ENCODE measurements at places on chromosomes 3 and 15.

GRCh38 chr3:128107834-128108233 lies 15.8 kb downstream of the RUVBL1 start:
- ATAC-seq, result peak; percentile 2

DNA sequence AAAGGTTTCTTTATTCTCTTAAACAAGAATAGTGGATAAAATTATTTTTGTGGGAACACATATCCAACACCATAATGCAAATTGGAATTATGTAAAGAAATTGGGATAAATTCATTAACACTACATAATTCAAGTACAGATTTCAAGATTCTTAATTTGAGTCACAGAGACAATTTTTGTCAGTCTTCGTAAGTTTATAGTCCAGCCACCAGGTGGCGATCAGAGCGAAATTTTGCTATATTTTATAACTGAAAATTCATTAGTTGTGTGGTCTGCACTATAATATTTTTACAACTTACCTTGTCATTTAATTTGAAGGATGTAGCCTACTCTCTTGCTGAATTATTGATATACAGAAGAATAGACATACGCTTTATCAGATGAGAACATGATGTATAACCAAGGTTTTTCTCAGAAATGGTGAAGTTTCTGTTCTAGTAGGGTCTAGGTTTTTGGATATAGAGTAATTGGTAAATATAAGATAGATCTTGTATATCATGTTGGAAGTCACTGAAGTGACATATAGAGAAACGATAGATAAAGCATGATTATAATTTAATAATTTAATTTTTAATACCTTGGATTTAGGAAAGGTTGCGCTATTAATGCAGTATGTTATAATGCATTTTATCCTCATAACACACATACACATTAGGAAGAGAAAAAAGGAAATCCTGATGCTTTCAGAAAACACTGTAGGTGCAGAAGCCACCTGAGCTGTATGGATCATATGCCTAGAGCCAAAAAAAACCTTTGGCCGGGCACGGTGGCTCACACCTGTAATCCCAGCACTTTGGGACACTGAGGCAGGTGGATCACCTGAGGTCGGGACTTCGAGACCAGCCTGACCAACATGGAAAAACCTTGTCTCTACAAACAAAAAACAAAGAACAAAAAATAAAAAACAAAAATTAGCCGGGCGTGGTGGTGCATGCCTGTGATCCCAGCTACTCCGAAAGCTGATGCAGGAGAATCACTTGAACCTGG lies 31.7 kb downstream of the PLSCR4 start:
- no peak for ATAC-seq

- ATAC-seq, result no peak
Measured at GRCh38 chr3:97910931-97911351, 61.3 kb downstream of the RIOX2 start.

- ATAC-seq, result no peak
Measured at GRCh38 chr3:70726961-70727360, 414.5 kb upstream of the MDFIC2 start.

- no peak for ATAC-seq
Measured at GRCh38 chr3:123447749-123448517, 957 bp downstream of the ADCY5 start.

- ATAC-seq, result no peak
Measured at GRCh38 chr3:12395349-12396012, 88.8 kb upstream of the TSEN2 start.

DNA sequence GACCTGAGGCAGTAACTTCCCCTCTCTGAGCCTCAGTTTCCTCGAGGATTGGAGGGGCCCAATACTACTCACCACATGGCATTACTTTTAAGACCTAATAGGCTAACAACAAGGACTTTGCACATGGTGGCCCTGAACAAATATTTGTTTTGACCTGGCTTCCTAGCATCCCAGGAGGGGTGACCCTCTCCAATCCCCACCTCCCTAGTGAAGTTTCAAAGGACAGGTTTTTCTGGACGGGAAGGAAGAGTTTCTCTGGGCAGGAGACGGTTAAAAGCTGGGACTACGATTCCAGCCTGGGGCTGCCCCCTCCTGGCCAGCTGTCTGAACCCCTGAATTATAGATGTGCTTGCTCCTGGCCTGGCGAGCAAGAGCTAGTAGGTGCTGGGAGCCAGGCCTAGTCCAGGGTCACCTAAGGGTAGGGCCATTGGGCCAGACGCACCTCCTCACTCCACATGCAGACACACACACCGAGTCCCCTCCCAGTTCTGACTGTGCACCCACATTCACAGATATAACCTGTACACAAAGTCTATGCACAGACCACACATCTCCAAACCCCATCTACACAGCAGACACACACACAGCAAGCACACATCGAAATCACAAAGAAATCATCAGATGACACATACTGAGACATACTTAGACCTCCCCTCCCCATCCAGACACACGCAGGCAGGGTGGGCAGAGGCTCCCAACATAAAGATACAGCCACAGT lies 2.7 kb upstream of the ISL2 start:
- no peak for ATAC-seq

- ATAC-seq, result no peak
Measured at GRCh38 chr3:58999134-58999773, 50.6 kb downstream of the CFAP20DC start.

GRCh38 chr3:78741066-78741645 lies 1026.6 kb downstream of the ROBO1 start:
- ATAC-seq, result no peak

DNA sequence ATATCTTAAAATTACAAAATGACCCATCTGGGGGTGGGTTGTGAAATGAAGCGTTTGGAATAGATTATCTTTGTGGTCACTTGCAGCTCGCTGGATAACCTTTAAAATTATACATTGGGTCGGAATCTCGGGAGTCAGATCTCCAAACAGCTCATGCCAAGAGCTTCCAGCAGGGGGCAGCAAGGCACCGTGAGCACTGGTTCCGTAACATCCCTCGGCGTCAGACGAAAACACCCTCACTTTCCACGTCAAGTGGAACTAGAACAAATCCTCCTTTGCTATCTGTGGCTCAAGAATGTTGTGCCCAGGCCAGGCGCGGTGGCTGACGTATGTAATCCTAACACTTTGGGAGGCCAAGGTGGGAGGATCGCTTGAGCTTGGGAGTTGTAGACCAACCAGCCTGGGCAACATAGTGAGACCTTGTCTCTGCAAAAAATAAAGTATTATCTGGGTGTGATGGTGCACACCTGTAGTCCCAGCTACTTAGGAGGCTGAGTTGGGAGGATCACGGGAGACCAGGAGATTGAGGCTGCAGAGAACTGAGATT lies 31.1 kb downstream of the UMPS start:
- ATAC-seq, result peak; percentile 83

DNA sequence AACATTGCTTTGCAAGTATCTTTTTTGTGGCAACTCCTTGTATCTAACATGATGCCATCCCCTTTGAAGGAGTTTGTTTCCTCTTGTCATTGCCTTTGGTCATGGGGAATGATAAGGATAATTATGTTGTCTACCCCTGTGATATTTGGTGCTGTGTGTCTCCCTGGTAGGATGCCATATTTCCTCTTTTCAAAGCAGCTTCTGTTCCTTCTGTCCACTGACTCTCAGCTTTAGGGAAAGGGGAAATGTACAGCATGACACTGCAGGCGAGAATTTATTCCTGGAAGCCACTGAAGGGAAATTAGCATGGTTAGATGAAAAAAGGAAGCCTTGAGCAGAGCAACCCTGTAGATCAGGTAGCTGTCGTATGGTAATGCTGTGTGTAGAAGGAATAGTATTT lies 576.7 kb downstream of the CADM2 start:
- no peak for ATAC-seq
